ENCODE measurements at places on chromosomes 7 and 10.

GRCh38 chr10:25113191-25114035, 61.4 kb upstream of the GPR158 start:
- no peak for DNase-seq

GRCh38 chr7:44398511-44398911, 73.1 kb upstream of the CAMK2B start:
- no peak for DNase-seq

- no peak for DNase-seq
These were observed 153.2 kb upstream of the LYZL2 start for GRCh38 chr10:30782537-30783461.

DNA sequence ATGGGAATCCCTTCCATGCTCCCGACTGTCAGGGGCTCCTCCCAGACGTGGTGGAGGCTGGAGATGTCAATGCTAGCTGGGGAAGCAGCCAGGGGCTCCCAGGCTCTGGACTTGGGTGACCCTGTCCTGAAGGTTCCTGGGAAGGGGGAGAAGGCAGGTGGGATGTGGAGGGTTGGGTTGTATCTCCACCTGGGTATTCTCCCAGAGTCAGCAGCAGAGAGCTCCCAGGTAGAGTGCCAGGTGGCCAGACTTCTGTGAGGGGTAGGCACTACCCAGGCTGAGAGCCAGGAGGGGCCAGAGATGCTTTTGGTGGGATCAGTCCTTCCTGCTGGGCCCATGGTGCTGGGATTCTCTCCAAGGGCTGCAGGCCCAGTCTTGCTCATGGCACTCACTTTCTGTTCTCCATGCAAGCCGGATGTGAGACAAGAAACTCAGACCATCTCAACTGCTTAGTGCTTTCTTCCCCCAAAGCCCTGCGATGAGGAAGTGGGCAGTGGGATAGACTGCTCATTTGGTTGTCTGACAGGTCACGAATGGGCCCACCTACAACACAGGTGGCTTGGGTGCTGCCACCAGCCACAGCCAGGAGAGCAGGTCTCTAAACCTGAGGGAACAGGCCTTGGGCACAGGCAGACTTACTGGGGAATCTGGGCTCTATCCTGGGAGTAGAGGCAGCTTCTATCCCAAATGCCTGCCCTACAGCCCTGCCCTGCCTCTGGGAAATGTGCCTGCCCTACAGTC, 52.5 kb upstream of the CAMK2B start:
- DNase-seq, result no peak

GRCh38 chr10:117948493-117948892, 98.2 kb downstream of the RAB11FIP2 start:
- DNase-seq, result no peak

DNA sequence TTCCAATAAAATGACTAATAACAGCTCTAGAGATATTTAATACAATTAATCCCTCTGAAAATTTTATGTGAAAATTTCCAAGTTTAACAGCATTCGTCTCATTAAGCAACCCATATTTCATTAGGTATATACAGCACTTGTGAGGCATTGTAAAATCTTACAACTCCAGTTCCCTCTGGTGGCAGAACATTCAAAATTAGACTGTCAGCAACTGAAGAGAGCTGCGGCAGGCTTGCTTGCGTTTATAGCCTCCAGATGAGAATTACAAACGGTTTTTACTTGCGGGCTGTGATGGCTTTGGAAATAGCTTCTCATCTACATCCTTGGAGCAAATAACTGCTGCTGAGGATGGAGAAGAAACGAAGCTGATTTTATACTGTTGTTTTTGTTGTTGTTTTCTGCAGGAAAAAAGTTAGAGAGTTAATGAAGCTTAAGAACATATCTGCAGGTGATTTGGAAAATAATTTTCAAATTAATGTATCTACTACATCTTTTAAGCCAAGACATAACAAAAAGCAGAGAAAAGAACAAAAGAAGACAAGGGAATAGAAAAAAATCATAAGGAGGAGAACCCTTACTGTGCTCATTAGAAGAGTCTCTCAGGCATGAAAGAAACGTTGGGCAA, 171.3 kb downstream of the MAGI2 start:
- DNase-seq, result no peak

- no peak for DNase-seq
These were observed 17.9 kb upstream of the PRKAR1B start for GRCh38 chr7:744854-745430.

GRCh38 chr10:54745436-54745835, 55.6 kb downstream of the PCDH15 start:
- DNase-seq, result no peak

DNA sequence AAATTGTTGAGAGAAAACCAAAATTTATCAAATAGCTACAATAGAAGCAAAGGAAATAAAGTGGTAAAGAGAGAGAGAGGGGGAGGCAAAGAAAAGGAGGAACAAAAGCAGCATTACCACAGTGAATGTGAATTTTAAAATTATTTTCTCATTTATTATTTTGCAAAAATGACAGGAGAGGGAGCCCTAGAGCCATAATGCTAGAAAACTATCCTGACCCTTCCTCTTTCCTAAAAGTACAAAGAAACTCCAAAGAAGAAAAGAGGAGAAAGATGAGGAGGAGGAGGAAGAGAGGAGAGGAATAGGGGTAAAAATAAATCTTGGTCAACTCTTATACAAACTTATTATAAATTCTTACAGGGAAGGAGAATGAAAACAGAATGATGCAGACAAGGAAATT, 921.5 kb downstream of the NRG3 start:
- DNase-seq, result no peak

GRCh38 chr10:77801474-77802161, 124.9 kb downstream of the DLG5 start:
- DNase-seq, result peak; percentile 1

DNA sequence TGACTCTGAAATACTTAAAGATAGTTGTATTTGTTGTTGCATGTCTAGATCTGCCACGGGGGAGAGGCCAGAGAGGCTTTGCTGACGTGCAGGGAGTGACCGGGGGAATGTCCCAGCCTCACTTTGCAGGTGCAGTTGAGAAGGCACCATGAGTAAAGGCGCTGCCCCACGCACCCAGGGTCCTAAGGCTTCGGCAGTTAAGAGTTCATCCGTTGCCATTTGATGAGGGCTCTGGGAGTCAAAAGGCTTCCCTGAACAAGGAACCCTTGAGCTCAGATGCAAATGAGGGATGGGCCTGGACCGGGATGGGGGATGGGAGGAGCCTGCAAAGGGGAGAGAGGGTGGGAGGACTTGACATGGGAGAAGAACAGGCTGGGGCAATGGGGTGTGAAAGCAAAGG, 20.4 kb downstream of the PPP2R2D start:
- DNase-seq, result no peak

GRCh38 chr10:112375721-112376395, 1.9 kb downstream of the ACSL5 start:
- no peak for DNase-seq

DNA sequence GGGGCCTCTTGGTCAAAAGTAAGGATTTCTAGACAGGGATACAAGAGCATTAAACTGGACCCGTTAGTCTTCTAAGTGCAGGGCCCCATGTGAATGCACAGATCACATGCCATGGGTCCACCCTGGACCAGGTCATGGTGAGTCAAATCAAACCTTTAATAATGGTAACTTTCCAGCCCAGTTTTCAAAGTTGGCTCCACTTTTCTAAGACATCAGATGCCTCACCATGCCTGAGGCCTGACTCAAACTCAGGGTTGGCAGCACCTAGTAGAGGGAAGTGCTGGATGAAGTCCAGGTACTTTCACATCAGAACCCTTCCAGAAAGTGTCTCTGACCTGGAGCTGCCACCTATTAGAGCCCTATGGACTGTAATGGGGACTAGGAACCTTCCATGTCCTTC, 9.7 kb upstream of the SMIM30 start:
- DNase-seq, result no peak

GRCh38 chr7:36964297-36964696, 240.0 kb upstream of the AOAH start:
- no peak for DNase-seq

- DNase-seq, result no peak
These were observed 7.4 kb upstream of the CREB3L2 start for GRCh38 chr7:138009350-138009653.
